ENCODE measurements at places on chromosomes 7 and 10. TPM values are rescaled to one million over a fixed set of nuclear protein-coding genes. Genes with fewer than 3 reads are reported as not detected.

Gene PPP2R2D
- 71.7 TPM for polyA plus RNA-seq

Gene STEAP1B
- not detected for polyA plus RNA-seq

Gene DRGX
- not detected for polyA plus RNA-seq

Gene ACBD7
- 7.8 TPM for polyA plus RNA-seq

Gene ENO4
- 3.2 TPM for polyA plus RNA-seq
